ENCODE measurements at places on chromosomes 7 and 10.

DNA sequence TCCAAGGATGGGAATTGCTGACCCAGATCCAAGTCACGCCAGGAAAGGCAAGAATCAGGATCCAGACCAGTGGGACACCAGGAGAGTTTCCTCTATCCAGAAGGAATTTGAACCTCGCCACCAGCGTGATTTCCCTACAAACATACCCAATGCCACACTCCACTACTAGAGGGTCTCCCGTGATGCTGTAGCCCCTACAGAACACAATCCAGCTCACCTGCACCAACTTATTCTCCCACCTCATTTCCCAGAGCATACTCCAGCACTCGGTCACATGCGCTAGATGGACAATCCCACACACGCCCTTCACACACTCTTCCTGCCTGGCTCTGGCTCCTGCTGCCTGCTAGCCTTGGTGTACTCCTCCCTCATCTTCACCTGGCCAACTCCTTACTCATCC lies 142.1 kb upstream of the PDE1C start:
- DNase-seq, result no peak

- peak; percentile 22 for DNase-seq
Observed at GRCh38 chr7:44639671-44640321, 33.4 kb downstream of the OGDH start.

GRCh38 chr10:86387178-86387794 lies 20.7 kb upstream of the GRID1 start:
- DNase-seq, result peak; percentile 92

DNA sequence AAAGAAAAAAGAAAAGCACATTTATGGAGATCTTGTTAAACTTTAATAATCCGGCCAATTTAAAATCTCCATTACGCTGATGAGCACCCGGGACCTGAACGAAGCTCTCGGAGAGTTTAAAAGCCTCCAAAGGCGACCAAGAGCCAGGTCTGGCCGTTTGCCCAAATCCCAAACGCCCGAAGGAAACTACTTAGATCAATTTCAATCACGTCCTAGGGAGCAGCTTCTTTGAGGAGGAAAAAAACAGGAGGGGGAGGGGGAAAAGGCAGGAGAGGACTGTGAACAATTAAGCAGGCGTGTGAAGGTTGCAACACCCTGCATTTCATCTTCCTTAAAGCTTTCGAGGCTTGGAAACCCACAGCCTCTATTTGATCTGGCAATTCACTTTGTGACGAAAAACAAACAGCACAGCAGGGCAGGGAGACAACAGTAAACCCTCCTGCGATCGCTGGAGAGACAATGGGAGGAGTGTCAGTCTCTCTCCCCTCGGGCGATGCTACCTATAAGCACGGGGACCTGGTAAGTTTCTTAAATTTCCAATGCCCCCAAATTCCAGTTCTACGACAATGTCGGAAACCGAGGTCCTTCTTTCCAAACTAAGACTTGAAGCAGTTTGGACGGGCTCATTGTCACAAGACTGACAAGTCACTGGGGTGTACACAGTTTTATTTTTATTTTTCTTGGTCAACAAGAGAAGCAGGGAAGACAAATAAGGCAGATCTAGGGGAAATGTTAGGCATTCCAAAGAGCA lies 1.2 kb downstream of the KLF6 start:
- peak; percentile 66 for DNase-seq

DNA sequence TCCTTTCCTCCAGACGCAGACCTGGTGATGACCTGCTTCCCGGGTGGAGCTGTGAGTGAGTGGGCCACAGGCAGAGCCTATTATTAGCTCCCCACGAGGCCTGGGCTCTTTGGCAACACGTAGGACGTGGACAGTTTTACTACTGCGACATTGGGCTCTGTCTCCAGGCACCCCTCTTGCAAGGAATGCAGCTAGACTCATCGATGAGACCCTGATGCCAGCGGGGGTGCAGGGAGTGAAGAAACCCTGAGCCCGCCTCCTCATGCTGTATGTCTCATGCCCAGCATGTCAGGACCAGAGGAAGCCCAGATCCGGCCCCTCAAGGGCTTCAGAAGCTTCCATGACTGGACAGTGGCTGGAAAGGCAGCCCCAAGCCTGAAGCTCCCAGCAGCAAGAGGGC lies 161.9 kb downstream of the TCERG1L start:
- no peak for DNase-seq

DNA sequence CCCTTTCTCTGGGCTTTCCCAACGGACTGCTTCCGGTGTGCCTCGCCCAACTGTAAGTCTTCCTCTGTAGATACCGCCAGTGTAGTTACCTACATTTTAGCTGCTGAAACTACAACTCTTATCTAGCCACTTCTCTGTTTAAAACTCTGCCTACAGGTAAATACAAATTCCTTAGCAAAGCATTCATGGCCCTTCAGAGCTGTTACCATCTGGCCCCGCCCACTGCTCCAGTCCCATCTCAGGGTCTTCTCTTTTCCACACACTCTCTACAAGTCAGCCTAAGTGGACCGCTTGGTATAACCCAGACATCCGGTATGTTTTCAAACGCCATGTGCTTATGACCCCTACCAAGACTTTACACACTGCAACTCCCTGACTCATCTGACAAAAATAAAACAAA lies 41.0 kb upstream of the LAMB4 start:
- no peak for DNase-seq

DNA sequence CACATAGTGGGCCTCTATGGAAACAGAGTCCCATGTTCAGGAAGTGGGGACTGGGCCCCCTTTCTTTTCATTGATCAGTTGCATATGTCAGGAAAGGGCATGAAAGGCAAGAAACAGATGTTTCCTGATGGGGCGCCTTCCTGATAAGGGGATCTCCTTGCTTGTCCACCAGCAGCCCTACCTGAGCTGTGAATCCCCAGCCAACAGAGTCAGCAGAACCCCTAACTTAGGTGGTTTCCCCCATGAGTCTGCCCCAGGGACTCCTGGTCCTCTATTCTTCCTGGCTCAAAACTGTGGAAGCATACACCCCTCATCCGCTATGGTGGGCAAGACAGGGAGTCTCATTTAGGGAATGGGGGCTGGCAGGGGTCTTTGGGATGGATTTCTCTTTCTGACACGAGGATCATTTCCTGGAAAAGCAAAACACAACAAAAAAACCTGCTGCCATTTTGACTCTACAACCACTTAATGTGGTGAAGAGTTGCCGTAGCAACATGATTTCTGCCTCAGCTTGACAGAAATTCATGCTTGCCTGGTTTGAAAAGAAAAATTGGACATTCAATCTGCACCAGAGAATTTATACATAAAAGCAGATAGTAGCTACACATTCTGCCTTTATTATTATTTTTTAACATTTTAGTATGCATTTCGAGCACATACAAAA lies 119.8 kb downstream of the SPAG6 start:
- no peak for DNase-seq

DNA sequence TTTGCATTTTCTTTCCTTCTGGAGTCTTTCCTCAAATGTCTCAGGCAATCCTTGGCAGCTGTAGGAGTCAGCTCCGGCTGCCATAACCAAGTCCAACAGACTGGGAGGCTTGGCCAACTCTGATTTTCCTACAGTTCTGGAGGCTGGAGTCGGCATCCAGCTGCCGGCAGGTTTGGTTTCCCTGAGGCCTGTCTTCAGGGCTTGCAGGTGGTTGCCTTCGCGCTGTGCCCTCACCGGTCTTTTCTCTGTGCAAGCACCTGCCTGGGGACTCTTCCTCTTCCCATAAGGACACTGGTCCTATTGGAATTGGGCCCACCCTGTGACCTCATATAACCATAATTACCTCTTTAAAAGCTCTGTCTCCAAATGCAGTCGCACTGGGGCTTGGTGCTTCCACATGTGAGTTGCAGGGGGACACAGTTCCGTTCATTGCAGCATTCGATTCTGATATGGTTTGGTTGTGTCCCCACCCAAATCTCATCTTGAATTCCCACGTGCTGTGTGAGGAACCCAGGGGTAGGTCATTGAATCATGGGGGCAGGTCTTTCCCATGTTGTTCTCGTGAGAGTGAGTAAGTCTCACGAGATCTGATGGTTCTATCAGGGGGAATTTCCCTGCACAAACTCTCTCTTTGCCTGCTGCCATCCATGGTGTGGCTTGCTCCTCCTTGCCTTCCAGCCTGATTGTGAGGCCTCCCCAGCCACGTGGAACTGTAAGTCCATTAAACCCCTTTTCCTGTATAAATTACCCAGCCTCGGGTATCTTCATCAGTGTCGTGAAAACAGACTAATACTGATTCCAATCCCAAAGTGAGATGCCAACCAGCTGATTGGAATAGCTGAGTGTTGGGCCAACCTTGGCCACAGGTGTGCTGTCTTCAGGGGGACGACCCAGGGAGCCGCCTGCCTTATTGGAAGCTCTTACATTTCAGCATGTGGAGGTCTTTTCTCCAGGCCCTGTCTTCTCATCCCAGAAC lies 7.9 kb downstream of the GALNTL5 start:
- no peak for DNase-seq

- DNase-seq, result no peak
Observed at GRCh38 chr10:125543796-125544195, 139.2 kb downstream of the TEX36 start.

DNA sequence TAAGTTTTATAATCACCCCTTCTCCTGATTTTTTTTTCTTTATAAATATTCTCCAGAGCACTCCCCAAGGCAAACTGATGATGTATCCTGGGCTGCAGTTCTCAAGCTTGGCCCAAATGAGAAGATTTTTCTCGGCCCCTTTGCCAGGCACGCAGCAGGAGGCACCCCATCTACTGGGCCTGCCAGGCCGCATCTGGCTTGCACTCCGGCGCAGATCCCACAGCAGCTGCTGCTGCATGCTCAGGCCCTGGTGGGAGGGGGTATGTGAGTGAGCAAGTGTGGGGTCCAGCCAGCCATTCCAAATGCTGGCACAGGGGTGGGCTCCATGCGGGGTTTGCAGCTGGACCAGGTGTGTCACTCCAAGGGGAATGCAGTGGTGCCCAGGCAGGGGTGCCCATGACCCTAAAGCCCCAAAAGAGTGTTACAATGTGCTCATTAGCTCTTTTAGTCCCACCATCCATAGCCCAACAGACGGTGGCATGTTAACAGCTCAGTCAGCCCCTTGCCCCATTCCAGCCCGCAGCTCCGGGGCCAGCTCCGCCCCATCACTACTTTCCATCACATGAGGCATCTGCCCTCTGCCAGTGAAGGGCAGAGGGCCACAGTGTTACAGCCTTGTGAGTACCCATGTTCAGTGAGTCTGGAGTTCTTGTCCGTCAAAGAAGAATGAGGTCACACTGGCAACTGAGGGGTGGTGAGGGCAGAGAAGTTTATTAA lies 25.9 kb downstream of the OAT start:
- DNase-seq, result no peak

GRCh38 chr7:8724080-8724718 lies 290.8 kb downstream of the NXPH1 start:
- peak; percentile 50 for DNase-seq

DNA sequence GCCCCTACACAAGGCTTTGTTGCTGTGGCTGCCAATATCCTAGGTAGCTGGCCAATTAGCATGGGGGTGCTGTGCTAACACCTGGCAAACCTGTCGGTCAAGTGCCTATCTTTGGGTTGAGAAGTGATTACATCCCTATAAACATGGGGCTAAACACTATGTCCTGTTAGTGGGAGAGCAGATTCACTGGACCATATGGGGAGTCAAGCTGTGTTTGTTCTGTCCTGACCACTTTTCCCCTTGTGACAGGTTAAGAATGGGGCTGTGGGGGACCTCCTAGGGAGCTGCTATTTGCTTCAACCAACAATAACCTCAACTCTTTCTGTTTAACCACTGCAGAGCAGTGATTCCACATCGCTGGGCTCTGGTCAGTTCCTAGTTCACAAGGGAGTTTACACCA lies 151.5 kb upstream of the AOAH start:
- DNase-seq, result no peak

GRCh38 chr7:156237614-156238013 lies 403.0 kb upstream of the RNF32 start:
- DNase-seq, result no peak

- DNase-seq, result no peak
Observed at GRCh38 chr10:123614888-123615287, 51.3 kb upstream of the GPR26 start.

- no peak for DNase-seq
Observed at GRCh38 chr10:133347710-133348517, 741 bp downstream of the PRAP1 start.

- no peak for DNase-seq
Observed at GRCh38 chr10:89003344-89003743, 12.7 kb downstream of the FAS start.

DNA sequence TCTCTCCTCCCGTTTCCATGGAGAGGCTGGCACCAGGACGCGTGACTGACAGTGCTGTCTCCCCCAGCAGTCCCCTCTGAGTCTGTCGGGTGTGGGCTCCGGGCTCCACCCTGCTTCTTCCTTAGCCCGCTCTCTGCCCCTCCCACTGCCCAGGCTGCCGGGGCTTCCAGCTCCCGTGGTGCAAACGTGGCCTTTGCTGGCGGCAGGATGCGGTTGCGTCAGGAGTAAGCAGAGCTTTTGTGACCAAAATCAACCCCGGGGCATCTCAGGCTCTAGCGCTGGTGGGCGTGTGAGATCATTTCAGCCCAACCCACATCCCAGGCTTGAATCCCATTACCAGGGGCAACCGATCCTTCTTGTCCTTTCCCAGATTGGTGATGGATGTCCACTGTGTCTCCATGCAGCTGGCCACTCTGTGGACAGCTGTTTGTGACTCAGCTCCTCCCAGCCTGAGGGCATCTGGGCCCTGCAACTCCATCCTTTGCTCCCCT lies 28.2 kb downstream of the PTPRE start:
- no peak for DNase-seq

DNA sequence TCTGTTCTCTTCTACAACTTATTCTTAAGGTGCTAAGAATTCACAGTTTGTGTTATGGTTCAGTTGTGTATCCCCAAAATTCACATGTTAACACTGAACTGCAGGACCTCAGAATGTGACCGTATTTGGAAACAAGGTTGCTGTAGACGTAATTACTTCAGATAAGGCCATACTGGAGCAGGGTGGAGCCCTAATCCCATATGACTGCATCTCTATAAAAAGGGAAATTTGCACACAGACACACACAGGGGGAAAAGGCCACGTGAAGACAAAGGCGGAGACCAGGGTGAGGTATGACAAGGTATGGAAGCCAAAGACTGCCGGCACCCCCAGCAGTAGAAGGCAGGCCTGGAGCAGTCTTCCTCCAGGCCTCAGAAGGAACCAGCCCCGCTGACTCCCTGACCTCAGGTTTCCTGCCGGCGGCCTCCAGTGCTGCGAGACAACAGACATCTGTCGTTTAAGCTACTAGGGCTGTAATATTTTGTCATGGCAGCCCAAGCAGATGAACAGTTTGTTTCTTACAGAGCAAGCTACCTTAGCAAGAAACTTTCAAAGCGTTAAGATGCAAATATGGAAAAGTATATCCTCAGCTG lies 98.7 kb downstream of the PROSER2 start:
- DNase-seq, result no peak

- DNase-seq, result peak; percentile 63
Observed at GRCh38 chr7:149261829-149262617, at the start of gene ZNF783. ZNF783 (plus strand) TSS chr7:149262196; CDS start chr7:149262334, 138 bp downstream.

GRCh38 chr7:131879424-131879823 lies 323.0 kb upstream of the PODXL start:
- peak; percentile 91 for DNase-seq

- DNase-seq, result peak; percentile 82
Observed at GRCh38 chr7:151696721-151697514, 177.2 kb upstream of the RHEB start.

DNA sequence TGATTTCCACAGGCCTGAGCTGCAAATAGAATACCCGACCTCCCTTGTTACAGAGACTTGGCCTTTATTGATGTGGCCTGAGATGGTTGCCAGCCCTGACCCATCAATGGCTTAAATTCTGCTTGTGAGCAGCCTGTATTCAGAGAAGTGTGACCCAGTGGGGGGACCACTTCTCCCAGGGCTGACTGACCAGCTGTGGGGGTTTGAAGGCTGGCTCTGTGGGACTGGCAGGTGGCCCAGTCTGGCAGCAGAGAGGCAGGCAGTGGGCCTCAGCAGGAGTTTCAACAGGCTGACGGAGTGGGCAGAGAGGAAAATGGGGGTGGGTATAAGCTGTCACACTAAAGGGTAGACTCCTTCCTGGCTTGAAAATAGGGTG lies 12.2 kb upstream of the PPIF start:
- no peak for DNase-seq

All from NCI-H2171 treated with DMSO at 0.1 percent for 48 hours (cell line).